Thyroid gland (tissue), 4 donors: ENCODE measurements at places on chromosomes 6 and 20. TPM values are rescaled to one million over a fixed set of nuclear protein-coding genes. Genes with fewer than 3 reads are reported as not detected.

DNA sequence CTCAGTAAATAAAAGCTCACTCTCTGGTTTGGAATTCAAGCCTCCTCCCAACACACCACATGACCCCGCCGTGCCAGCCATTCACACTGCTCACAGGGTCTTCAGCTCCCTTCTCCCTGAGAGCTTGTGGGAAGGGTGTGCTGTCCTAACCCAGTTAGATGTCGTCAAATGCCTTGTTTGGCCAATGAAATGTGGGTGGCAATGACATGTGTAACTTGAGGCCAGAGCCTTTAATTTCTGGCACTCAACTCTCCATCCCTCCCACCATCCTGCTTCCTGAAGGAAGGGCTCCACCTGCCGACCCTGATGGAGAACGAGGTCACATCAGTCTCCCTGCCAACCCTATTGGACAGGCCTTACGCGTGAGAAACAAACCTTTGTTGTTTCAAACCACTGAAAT is 224.5 kb upstream of the AGPAT4 start:
- no peak overlapping the region for H3K4me3 ChIP-seq
- no peak for DNase-seq
- H3K27ac ChIP-seq, result no peak overlapping the region
- H3K36me3 ChIP-seq, result no peaks in the 10 kb centered on the region
- H3K27me3 ChIP-seq, result no peaks in the 10 kb centered on the region

The GRM4 gene
- not detected for total RNA-seq

The RNF39 gene
- total RNA-seq, result not detected

The TCP11 gene
- total RNA-seq, result 1.0 TPM
